ENCODE measurements at places on chromosomes 16 and 17.

DNA sequence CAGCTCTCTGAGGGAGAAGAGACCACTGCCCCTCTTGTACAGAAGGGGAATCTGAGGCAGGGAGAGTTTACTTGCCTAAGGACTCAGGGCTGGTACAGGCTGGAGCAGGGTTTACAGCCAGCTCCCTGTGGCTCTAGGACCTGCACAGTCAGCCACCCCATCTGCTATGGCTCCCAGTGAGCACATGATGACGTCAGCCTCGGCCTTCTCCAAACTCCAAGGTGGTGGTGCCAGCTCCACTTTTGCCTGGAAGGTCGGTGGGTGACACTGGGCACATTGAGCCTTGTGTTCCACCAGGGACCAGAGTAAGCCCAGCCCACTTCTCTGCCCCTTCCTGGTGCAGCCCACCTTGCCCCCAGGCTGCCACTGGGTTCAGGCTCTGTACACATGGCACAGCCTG lies 202.2 kb downstream of the ENGASE start:
- no peak for DNase-seq

DNA sequence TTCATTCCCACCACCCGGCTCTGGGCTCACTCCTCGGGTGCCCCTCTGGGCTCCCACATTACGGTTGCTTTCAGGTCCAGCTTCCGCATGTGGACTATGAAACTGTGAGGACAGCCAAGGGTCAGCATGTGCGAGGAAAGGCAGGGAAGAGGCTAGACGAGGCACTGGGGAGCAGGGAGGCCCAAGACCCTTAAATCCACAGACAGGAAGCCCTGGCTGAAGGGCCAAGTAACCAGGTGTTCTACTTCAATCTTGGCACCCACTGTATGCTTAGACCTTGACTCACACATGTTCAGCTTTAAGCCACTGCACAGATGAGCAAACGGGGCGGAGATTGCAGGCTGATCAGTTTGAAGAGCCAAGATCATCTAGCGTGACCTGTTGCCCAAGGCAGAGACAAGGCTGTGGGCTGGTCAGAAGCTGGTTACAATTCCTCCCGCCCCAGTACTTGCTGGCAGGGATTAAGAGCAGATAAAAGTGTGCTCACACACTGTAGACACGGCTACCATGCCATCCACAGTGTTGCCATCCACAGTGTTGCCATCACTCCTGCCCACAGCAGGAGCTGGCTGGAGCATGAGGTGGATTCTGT lies at the start of gene CES4A:
CES4A (plus strand) TSS at position 393 of the 592 bp plus-strand sequence; CDS start at position 577, 184 bp downstream.
- DNase-seq = no peak

- DNase-seq = no peak
Observed at GRCh38 chr16:86353148-86353547, 157.2 kb upstream of the FOXF1 start.

GRCh38 chr17:75751676-75752404 lies 13.2 kb downstream of the GALK1 start:
- no peak for DNase-seq

- no peak for DNase-seq
Observed at GRCh38 chr16:85917012-85917411, 18.1 kb downstream of the IRF8 start.

- no peak for DNase-seq
Observed at GRCh38 chr16:82037251-82037650, 2.2 kb downstream of the HSD17B2 start.

DNA sequence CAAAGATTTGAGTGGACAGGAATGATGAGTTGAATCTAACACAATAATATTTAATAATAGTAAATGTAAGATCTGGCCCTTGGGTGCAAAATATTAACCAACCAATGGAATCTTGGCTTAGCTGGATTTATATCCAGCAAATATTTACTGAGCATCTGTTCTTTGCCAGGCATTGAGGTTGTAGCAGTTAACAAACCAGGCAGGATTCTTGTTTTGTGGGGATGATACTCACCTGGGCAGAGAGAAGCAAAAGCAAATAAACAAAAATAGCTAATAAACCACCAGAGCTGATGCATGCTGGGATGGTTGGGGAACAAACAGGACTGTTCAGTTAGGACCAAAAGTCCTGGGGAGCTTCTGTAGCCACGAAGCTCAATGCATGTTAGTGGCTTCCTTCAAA lies 84.1 kb upstream of the CDH13 start:
- DNase-seq = no peak

DNA sequence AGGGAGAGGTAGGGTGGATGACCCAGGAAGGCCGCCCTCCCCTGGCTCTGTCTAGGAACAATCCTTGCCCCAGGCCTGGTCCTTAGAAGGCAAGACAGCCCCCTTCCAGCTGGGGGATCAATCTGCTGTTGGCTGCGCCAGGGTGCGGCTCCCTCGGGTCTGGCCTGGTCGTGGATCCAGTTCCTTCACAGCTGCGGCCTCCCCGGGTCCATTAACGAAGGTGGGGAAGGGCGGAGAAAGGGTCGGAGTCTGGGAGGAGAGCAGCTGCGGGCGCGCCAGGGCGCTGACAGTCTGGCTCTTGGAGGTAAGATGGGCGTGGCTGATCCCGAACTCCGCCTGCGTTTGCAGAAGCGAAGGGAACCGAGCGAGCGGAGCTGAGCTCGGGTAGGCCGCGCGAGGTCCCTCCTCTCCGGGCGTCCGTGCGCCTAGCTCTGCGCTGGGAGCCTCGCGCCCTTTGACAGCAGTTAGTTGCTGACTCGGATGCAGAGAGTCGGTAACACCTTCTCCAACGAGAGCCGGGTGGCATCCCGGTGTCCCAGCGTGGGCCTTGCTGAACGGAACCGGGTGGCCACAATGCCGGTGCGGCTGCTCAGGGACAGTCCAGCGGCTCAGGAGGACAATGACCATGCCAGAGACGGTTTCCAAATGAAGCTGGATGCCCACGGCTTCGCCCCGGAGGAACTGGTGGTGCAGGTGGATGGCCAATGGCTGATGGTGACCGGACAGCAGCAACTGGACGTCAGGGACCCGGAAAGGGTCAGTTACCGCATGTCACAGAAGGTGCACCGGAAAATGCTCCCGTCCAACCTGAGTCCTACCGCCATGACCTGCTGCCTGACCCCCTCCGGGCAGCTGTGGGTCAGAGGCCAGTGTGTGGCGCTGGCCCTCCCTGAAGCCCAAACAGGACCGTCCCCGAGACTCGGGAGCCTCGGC lies at the start of gene HSPB9:
HSPB9 (plus strand) TSS at position 434 of the 933 bp plus-strand sequence; CDS start at position 481, 47 bp downstream.
- no peak for DNase-seq

DNA sequence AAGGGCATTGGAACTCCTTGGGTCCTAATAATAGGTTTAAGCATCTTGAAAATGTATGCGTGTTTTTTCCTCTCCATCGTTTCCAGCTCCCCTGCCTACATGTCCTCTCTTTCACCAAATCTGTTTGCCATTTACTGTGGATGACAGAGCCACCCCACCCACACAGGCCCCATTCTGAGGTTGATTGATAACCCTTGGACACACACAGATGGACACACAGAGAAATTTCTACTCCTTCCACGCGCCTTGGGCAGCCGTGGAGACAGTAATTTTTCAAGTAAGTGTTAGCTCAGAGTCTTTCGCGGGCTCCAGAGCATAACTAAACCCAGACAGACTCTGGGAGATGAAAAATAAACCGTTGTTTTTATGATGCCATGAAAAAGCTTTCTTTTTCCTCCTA lies 103.3 kb upstream of the NLRP1 start:
- DNase-seq = no peak

GRCh38 chr17:69406941-69407340 lies 7.6 kb upstream of the MAP2K6 start:
- no peak for DNase-seq

- DNase-seq = no peak
Observed at GRCh38 chr16:81817296-81817695, 38.2 kb downstream of the PLCG2 start.

DNA sequence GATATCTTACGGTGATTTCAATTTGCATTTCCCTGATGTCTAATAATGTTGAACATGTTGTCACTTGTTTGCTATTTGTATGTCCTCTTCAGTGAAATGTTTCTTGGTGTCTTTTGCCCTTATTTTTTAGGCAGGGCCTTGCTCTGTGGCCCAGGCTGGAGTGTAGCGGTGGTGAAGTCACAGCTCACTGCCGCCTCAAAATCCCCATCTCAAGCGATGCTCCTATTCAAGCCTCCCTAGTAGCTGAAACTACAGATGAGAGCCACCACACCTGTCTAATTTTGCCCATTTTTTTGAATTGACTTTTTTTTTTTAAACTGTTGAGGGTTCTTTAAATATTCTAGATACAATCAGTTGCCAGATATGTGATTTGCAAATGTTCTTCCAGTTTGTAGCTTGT lies 8.3 kb downstream of the UBE2G1 start:
- no peak for DNase-seq

DNA sequence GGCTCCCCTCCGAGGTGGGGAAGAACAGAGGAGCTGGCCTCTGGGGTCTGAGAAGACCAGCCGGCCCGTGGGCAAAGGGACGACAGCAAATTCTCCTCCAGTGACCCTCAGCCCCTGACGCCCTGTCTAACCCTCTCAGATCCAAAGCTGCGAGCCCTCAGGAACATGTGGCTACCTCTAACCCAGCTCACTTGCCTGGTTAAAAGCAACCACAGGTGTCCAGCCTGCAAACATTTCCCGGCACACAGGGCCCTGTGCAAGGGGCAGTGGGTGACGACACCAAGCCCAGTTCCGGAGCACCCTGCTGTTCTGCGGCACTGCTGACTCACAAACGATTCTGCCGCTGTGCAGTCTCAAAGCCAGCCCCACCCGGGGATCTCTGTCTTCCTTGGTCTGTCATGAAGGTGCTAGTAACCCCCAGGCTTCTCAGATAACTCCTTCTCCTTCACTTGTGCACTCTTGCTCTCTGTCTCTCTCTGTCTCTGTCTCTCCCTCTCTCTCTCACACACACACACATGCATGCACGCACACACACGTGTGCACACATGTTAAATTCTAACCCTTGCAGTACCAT lies 23.0 kb downstream of the WNT3 start:
- no peak for DNase-seq

GRCh38 chr16:58339452-58339981 lies 44.7 kb upstream of the PRSS54 start:
- DNase-seq = no peak

DNA sequence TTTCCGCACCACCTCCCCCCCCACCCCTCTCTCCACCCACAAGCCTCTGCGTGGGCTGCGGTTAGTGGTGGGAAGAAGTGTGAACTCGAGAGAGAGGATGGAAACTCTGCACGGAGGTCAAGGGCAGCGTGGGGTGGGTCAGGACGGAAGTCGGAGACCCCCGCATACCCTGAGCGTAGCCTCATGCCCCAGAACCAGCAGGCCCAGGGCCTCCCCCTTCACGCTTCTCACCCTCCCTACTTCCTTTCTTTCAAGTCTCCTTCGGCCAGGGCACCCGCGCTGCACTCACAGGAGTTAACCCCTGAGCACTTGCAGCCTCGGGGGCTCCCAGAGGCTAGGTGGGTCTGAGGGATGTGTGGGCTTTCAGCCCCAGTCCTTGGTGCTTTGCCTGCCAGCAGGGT lies 9.2 kb downstream of the TBKBP1 start:
- DNase-seq = no peak

- DNase-seq = no peak
Observed at GRCh38 chr17:79304884-79305283, 230.3 kb downstream of the ENGASE start.

- no peak for DNase-seq
Observed at GRCh38 chr16:85774136-85774535, 23.2 kb upstream of the C16orf74 start.

DNA sequence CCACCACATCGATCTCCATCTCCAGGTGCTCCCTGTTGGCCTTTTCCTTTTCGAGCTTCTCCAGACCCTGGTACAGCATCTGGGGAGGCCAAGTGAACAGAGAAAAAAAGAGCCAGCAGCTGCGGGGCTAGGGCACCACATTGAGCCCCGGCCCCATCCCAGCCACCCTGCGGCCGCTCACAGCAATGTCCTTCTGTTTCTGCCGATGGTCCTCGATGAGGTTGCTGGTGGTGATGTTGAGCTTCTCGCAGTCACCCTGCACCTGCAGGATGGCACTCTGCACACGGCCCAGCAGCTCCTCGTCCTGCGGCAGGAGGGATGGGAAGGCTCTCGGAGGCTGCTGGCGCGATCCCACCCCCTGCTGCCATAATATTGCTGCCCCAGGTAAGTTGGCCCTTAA lies 15.5 kb downstream of the UBALD2 start:
- DNase-seq = no peak

DNA sequence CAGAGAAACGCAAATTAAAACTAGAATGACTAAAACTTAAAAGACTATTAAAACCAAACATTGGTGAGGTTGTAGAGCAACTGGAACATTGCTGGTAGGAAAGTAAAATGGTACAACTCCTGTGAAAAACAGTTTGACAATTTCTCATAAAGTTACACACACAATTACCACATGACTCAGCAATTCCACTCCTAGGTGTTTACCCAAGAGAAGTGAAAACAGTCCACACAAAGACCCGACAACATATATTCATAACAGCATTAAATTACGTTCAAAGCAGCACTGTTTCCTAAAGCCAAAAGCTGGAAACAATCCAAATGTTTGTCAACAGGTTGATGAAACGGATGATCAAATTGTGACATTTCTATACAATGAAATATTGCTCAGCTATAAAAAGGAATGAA lies 26.5 kb upstream of the ALOX12 start:
- no peak for DNase-seq

- no peak for DNase-seq
Observed at GRCh38 chr16:79973320-79973719, 372.8 kb upstream of the MAF start.

- no peak for DNase-seq
Observed at GRCh38 chr17:35404360-35404759, 27.9 kb downstream of the SLFN12 start.

DNA sequence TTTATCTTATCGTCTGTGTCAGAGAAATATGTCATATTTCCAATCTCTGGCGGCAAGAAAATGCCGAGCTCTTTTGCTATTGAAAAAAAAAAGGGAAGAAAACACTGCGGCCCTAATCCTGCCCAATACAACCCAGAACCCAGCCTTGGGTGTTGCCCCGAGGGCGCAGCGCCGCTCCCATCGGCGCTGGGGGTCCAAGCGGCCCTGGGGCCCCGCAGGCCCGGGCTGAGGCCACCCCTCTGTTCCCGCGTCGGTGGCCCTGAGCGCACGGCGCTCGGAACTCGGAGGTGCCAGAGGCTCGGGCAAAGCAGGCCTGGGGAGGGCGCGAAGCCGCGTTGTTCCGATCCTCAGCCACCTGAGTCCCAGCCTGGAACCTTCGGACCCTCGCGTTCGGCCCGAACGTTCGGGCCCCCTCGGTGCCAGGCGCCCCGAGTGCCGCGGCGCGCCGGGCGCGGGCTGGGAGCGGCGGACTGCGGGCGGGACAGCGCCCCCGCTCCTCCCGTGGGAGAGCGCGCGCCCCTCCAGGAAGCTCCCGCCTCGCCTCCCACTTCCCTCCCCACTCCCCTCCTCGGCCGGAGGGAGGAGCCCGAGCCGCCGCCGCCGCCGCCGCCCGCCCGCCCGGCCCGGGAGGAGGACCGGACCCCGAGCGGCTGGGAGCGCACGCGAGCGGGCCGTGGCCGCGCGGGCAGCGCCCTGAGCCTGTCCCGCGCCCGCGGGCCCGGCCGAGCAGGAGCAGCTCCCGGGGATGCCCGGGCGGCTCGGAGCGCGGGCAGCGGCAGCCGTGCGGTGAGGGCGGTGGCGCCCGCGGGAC lies at the start of gene CPNE2:
CPNE2 (plus strand) TSS at position 609 of the 811 bp plus-strand sequence. CDS start 18,160 bp downstream, outside the sequence.
- DNase-seq = peak; percentile 19

DNA sequence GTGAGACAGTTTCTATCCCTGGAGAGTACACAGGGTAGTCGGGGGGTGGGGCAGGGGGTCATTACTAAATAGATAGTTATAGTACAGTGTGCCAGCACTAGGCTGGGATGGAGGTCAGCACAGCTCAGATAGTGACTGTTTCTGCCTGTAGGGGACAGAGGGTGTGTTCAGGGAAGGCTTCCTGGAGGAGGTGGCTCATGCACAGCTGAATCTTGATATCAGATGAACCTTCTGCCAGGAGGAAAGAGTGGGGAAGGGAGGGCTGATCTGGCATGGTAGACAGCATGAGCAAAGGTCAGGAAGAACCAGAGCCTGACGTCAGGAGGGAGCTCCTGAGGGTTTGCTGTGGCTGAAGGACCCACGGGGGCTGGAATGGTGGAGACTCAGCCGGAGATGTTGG lies 56.6 kb downstream of the OR1D5 start:
- DNase-seq = no peak
